ENCODE measurements at places on chromosomes 12 and 14.
A peak's percentile ranks its signal among the peaks of the same experiment; 100 is the strongest.

DNA sequence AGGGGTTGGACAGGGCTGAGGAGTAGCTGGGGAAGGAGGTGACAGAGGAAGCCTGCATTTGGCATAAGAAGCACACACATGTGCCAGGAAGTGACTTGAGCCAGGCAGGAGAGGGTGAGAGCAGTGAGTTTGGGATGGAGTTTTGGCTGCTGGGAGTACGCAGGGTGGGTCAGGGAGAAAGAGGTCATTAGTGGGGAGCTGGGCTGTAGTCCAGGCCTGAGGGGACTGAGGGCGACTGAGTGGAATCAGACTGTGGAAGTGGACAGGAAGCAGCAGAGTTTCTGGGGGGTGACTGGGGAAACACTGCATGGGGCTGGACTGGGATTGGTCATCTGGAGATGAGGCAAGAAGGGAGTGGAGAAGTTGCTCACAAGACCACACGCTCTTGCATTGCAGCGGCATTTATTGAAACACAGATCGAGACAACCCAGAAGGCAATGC, 7.6 kb downstream of the KRT85 start:
- DNase-seq = no peak

- no peak for DNase-seq
Measured at GRCh38 chr14:59195912-59196311, 7.4 kb downstream of the DAAM1 start.

GRCh38 chr14:61710853-61711817, 15.8 kb downstream of the HIF1A start:
- no peak for DNase-seq

GRCh38 chr12:52275686-52276085, 1.2 kb downstream of the KRT86 start:
- DNase-seq = no peak

GRCh38 chr12:52903285-52903854, 1.5 kb downstream of the KRT8 start:
- peak; percentile 88 for DNase-seq

DNA sequence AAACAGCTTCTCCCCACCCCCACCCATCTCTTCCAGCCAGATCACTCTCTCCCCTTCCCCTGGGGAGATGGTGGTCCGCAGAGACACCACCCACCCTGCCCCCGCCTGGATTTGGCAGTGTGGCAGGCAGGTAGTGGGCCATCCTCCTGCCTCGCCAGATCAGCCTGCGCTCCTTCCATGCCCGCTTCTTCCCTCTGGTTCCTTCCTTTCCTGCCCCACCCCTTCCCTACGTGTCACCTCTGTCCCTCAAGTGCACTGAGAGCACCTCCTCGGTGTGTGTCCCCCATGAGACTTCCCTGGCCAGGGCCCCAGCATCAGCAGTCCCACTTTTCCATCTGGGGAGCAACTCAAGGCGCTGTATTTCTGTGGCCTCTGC, 632 bp downstream of the NYNRIN start:
- DNase-seq = no peak

GRCh38 chr12:65330331-65330730, 51.8 kb downstream of the MSRB3 start:
- no peak for DNase-seq

DNA sequence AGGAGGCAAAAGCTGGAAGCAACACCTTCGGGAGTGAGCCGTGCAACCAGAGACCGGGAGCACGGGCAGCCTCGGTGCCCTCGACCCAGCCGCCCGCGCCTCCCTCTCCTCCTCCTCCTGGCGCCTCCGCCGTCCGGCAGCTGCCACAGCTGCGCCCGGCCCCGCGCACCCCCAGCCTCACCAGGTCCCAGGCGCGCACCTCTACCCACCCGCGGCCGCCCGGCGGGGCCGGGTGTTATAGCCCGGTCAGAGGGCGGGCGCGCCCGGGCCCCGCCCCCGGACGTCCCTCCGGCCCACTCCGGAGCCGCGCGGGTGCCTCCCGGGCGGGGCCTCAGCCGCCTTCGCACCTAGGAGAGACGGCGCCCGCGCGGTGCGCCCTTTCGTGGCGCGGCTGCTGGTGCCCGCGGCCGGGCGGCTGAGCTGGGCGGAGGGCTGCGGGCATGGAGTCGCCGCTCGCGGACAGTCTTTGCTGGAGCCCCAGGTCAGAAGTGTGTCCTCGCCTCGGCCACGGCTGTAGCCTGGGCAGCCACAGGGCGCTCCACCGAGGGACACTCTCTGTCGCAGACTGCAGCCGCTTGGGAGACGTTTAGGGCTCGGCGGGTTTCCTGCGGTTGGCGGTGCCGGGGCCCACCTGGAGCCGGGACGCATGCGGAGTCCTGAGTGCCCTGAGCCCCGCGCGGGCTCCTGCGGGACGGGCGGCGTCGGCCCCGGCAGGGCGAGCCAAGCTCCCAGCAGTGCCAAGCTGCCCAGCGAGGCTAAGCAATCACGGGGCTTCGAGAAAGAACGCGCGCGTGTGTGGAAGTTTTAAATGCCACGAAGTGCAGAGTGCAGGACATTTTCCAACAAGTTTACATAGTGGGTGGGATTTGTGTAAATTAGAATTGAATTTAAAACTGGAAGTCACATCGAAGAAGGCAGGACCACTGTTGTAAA, at the start of gene CPM:
Gene CPM (minus strand): TSS at position 211 of the 933 bp plus-strand sequence. CDS start 334 bp downstream, outside the sequence.
- DNase-seq = peak; percentile 86

- no peak for DNase-seq
Measured at GRCh38 chr12:54341378-54342300, 16.7 kb downstream of the COPZ1 start.

GRCh38 chr14:101017806-101018560, 114.5 kb upstream of the RTL1 start:
- no peak for DNase-seq

- no peak for DNase-seq
Measured at GRCh38 chr12:1827826-1828805, 7.8 kb downstream of the LRTM2 start.

DNA sequence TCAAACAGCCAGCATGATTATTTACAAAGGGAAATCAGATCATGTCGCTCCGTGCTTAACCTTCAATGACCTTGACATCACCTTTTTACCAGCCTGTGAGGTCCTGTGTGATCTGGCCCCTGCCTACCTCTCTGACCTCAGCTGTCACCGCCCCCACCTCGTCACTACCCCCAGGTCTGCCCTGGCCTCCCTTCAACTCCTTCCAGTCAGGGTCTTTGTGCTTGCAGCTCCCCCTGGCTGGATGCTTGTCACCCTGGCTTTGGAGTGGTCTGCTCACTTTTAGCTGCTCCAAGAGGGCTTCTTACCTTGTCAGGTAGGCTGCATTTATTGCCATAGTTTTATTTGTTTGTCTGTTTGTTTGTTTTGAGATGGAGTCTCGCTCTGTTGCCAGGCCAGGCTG, 8.2 kb upstream of the MAX start:
- no peak for DNase-seq

GRCh38 chr12:101697930-101698799, 725 bp downstream of the CHPT1 start:
- peak; percentile 77 for DNase-seq

GRCh38 chr12:87661786-87662377, 367.3 kb downstream of the C12orf50 start:
- DNase-seq = no peak

DNA sequence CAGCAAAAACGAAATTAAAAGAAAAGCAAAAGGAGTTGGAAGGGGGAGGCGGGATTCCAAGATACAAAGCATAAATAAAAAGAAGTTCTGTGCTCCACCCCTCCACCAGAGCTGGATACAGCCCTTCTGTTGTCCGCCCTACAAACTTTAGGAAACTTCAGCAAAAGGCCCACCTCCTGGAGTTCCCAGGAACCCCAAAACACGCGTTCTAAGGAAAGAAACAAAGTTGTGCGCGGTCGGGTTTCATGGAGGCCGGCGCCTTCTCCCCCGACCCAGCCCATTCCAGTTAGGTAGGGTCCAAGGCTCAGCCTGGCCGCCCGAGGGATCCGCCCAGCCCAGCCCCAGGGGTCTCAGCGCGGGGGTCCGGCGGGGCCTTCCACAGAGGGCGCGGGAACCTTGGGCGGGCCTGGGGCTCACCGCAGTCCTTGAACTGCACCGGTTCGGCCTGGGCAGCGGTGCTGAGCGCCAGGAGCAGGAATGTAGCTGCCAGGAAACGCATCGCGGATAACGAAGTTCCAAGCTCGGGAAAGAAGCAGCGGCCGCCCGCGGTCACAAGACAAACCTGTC, at the start of gene NPC2:
Gene NPC2 (minus strand): TSS at position 530 of the 567 bp plus-strand sequence. CDS start 31 bp downstream, at position 499.
- DNase-seq = no peak

DNA sequence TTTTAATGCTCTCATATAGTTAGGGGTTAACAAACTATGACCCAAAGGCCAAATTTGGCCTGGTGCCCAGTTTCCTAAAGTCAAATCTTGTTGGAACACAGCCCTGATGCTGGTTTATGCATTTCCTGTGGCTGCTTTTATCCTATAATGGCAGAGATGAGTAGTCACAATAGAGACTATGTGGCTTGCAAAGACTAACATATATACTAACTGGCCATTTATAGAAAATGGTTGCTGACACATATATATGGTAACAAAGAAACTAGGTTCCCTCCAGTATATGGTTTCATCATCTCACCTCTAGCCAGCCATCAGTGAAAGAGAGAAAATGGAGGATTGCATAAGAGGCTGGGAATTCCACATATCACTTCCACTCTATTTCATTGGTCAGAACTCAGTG, 10.8 kb downstream of the NAV3 start:
- no peak for DNase-seq

DNA sequence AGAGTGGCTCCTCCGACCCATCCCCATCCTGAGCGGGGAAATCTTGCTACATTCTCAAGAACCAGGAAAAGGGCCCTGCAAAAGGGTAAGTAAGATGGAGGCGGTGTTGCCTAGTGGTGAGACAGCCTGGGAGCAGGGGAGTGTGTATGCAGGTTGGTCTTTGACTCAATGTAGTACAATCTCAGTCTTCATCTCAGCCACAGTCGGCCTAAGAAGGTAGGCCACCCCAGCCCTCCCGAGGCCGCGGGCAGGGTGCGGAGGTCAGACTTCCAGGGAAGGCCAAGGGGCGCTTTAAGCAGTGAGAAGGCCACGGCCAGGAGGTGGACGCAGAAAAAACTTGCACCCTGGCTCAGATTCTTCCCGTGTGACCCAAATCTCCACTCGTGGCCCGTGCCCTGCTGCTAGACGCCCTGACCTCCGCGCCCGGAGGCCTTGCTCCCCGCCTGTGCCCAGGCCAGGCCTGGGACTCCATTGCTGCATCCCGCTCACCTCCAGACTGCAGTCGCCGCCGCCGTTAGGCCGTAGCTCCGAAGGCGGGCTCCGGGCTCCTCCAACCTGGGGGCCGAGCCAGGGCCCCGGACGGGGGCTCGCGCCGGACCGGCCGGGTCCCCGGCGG, 435 bp downstream of the FOXM1 start:
- peak; percentile 48 for DNase-seq

DNA sequence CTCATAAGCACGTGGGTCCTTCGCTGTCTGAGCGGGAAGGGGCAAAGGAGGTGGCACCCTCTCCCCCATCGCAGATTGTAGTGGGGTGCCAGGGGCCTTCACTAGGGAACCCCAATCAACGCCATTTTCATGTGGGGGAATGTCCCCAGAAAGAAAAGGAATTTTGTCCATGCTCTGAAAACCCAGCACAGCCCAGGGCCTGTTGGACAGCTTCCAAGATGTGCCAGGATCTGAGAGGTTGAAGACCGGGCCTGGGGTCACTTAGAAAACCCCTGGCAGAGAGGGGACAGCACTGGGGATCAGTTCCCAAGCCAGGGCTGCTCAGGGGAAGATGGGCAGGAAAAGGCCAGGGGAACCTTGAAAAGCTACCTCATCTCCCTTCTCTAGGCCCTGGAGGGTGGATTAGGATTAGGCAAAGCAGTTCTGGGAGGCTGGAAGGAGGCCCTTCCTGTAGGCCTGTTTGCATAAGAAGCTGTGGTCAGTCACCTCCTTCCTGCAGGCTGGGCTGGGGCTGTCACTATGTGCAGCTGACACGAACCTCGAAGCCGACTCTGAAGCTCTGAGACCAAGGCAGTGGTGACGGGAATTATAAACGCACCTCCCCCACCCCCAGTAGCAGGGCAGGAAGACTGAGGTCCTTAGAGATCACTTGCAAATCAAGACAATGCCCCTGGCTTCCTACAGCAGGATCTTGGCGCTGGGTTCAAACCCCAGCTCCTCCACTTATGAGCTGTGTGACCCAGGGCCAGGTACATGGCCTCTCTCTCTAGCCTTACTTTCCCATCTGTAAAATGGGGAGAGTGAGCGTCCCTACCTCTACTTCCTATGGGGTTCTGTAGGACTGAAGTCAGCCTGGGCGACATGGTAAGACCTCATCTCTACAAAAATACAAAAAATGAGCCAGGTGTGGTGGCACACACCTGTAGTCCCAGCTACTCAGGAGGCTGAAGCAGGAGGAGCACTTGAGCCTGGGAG, 29.0 kb downstream of the TESC start:
- DNase-seq = no peak

DNA sequence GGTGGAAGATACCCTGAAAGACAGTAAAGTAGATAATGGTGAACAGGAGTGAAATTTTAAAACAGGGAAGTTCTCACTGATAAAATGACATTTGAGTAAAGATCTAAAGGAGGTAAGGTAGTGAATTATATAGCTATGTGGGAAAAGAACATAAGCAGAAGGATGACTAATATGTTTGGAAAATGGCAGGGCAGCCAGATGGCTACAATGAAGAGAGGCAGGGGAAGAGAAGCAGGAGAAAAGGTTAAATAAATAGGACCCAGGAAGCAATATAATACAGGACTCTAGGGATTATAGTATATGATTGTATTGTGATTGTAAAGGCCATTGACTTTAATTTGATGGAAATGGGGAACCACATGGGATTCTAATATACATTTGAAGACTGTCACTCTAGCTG, 33.0 kb downstream of the SCFD1 start:
- no peak for DNase-seq

All from AG08396 (cell line).